ENCODE measurements at places on chromosomes 1 and 21.

DNA sequence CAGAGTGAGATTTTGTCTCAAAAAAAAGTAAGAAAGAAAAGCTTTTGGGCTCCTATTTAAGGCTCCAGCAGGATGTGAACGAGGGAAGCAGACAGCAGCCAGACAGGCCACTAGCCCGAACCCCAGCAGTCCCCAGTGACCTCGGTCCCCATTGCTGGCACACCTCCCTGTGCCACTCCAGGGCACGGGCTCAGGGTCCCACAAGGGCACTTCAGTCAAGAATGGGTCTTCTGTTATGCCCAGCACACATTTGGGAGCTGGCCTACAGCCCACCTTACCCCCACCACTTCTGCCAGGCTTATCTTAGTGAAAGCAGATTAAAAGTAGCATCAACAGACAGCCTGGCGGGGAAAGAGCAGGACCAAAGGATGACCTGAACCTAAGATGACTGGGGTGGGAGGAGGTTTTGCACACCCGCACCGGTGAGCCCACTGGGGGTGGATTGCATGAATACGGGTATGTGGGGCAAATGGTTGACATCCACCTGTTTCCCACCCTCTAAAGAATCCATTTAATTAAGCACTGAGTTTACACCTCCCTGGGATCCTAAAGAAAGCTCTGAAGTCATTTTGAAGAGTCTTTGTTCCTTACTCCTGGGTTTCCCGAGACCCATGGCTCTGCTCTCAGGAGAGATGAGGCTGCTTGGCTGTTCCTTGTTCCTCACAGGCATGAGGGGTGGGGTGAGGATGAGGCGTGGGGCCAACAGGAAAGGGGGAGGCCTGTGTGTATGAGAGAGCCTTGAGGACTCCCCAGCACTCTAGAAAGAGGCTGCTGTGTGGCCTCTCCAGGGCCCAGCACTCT is 4.7 kb downstream of the CHI3L1 start:
- DNase-seq, result no peak

- no peak for DNase-seq
These were observed 80.4 kb downstream of the AJAP1 start for GRCh38 chr1:4734791-4735190.

- peak; percentile 49 for DNase-seq
These were observed 5.7 kb upstream of the CHD5 start for GRCh38 chr1:6185635-6186382.

DNA sequence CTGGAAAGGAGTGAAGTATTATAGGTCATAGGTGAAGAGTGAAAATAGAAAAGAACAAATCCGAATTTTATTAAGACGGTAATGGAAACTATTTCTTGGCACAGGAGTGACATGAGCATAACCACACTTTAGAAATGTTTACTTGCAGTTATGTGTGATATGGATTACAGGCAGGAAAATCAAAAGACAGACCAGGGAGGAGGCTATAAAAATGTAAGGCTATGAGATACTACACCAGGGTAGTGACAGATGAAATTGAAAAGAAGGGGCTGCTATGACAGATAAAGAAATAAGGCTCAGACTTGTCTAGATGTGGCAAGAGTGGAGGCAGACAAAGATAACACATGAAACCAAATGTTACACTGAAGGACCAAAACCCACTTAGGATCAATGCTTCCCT is 31.7 kb downstream of the GPATCH2 start:
- no peak for DNase-seq

DNA sequence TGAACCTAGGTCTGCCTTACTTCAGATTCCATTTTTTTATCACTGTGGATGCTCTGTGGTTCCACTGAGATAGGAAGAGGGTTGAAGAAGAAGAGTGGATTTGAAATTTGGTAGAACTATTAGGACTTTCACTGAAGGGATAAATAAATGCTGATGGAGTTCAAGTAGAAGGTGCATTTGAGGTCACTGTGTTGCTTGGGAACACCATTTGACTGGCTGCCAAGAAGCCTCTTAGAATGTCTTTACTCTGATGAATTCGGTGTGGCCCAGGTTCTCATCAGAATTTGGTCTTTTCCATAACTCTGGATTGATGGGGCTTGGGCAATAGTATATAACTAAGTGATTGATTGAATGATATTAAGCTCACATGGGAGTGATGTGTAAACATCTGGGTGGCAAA is 11.9 kb downstream of the XPR1 start:
- no peak for DNase-seq

DNA sequence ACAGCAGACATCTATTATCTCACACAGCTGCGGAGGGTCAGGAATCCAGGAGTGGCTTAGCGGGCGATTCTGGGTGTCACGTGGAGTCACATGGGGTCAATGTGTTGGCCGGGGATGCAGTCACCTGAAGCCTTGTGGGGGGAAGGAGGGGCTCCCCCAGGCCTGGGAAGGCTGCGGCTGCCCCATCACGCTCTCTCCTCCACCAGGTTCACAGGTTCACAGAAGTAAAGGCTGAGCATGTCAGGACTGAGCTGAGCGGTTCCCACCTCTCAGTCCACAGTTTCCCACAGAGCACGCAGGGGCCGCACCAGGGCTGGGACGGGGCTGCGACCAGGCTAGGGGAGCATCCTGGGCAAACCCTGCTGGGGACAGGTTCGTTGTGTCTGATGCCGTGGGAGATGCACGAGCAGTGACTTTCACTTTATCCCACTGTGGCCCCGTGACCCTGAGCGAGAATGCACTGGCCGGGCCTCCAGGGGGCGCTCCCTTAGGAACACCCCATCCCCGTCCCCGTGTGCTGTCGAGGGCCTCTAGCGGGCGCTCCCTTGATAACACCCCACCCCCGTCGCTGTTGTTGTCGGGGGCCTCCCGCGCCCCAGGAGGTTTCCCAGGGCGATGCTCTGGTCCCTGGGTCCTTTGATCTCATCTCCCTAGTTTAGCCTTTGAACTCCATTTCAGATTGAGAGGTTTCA is 73.2 kb upstream of the TRAPPC10 start:
- peak; percentile 93 for DNase-seq

GRCh38 chr1:45608175-45609156 is 15.4 kb downstream of the CCDC17 start:
- no peak for DNase-seq

- DNase-seq, result no peak
These were observed 8.0 kb upstream of the HAX1 start for GRCh38 chr1:154264454-154264853.
